IPS-NIHi11 (cell line): ENCODE measurements at places on chromosomes 5 and 9.

GRCh38 chr9:14097666-14098415 lies 216.1 kb downstream of the NFIB start:
- no peak for DNase-seq

DNA sequence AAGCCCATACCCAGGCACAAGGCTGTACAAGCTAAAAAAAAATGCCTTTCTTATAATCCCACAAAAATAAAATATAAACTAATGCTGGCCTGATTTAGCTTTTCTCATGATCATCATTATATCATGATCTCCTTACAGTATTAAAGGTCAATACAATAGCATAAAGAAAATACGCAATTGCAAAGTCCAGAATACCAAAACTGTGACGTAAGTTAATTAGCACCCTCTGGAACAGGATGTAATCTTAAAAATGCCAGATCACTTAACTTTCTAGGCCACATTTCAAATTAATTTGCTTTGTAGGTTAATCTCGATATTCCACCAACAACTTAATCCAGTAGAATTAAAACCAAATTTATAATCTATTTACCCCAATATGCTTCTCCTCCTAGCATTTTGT lies 444.2 kb upstream of the CYLC2 start:
- no peak for DNase-seq

DNA sequence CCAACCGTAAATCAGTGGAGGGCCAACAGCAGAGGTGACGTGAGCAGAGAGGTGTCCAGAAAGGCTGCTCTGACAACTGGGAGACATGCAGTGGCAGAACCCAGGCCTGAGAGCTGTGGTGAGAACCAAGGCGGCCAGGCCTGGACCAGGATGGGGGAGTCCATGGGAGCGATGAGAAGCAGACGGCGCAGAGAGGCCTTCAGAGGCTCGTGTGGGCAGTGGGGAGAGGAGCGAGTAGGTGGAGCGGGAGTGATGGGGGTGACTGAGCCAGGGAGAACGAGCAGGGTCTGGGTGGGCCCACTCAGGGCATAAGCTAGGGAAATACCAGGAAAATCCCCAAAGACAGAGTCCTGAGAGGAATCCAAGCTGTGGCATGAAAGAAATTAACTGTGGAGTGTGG lies 7.9 kb upstream of the IL3 start:
- peak; percentile 5 for DNase-seq

DNA sequence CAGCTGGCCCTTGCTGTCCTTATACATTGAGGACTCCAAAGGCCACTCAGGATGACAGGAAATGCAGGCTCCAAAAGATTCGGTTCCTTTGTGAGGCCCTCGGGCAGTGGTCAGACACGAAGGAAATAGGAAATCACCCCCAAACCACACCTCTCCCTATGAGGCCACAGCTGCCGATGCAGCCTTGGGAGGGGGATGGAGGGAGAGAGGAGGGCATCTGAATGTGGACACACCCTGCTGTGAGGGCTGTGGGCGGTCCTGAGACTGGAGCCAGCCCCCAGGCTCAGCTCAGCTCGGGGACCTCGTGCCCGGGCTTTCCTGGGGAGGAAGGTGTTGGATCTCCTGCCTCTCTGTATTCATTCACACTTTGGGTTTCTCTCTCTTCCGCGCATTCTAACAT lies 2.7 kb upstream of the CLPTM1L start:
- no peak for DNase-seq

DNA sequence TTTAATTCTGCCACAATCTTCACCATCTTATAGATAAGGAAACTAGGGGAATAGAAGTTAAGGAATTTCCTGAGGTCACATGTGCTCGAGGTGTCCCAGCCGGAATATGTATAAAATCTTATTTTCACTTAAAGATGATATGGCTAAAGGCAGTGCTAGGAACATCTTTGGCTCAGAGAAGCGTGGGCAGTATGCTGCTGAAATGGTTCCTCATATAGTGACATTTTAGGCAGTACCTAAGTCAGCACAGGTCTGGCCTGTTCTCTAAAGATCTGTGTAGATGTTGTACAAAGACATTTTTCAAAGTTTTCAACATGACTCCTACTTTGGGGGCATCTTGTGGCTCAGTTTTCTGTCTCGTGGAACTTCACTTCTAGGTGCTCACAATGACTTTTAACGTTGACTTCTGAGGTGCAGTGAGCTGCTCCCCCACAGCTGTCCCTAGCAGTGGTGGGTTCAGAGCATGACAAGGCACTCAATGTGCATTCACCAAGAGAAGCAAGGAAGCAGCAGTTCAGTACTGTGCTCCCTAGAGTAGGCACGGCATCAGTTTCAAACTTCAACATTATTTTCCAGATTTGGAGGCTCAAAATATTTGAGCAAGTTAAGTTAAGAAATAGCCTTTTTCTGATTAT lies 40.3 kb downstream of the TNFAIP8 start:
- DNase-seq: no peak

- no peak for DNase-seq
Observed at GRCh38 chr5:135591277-135591676, 12.5 kb upstream of the CXCL14 start.

- no peak for DNase-seq
Observed at GRCh38 chr9:116312221-116312620, 158.6 kb downstream of the PAPPA start.

GRCh38 chr9:4009006-4009511 lies 290.8 kb downstream of the GLIS3 start:
- DNase-seq: no peak

- DNase-seq: peak; percentile 73
Observed at GRCh38 chr9:98087420-98088354, 31.2 kb downstream of the NANS start.

- no peak for DNase-seq
Observed at GRCh38 chr9:122263699-122264349, 816 bp downstream of the RBM18 start.

DNA sequence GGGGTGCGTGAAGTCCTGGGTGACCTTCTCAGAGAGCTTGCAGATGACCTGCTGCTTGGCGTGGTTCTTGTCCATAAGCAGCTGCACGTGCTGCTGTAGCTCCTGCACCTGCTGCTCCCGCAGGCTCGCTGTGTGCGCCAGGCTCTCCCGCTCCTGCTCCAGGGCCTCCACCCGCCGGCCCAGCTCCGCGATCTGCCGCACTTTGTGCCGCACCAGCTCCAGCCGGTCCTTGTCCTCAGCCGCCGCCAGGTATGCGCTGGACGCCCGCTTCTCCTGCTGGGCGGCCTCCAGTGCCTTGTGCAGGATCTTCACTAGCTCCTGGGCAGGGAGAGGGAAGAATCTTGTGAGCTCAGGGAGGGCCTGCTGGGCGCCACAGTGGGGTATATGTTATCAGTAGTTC lies 28.5 kb upstream of the CORO2A start:
- DNase-seq: no peak

- DNase-seq: no peak
Observed at GRCh38 chr9:115999498-115999897, 154.1 kb upstream of the PAPPA start.

DNA sequence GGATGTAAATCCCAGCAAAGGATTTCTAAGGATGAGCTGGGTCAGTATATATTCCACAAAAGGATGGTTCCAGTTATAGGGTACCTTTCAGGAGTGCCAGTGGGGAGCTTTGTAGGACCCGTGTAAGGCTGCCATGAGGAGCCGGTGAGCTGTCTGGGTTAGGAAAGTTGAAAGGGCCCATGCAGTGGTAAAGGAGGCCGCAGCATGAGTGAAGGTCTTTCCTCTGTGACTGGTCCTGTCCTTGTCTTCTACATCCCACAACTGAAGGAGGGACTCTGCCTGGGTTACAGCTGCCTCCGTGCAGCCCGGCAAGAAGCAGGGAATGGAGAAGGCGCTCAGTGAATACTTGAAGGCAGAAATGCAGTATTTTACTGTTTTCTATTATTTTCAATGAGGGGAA lies 58.9 kb downstream of the HSPA4 start:
- no peak for DNase-seq

DNA sequence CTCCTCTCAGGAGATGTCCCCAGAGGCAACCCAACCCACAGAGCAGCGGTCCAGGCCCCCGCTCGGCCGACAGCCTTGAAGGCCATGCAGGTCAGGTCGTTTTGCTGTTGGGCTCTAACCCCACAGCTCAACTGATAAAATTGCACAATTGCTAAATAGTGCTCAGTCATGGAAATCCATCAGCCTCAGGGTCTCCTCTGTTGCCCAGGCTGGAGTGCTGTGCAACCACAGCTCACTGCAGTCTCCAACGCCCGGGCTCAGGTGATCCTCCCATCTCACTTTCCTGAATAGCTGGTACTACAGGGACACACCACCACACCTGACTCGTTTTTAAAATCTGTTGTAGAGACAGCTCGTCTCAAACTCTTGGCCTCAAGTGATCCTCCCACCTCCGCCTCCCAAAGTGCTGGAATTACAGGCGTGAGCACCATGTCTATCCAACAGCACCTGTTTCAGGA lies 18.3 kb downstream of the BRD3OS start:
- peak; percentile 2 for DNase-seq

DNA sequence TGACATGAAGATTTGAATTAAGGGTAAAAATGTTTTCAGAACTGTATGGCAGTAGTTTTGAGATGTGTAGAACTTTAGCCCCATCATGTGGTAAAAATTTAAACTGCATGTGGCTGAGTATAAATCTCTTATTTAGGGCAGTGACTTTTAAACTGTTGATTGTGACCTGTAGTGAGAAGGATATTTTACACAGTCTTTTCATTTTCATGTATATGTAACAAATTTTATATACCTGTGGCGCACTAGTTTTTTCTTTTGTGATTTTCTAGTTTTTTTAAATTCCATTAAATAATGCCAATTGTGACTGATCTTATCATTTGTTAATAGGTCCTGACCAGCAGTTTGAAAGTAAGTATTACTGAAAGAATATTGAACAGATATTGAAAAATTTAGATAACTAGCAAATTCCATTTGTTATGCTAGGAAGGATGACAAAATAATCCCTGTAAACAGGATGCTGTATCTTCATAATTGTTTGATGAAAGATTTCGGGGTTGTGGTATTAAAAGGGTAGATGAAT lies 47.2 kb downstream of the GPBP1 start:
- DNase-seq: peak; percentile 29

- DNase-seq: no peak
Observed at GRCh38 chr9:120917929-120918762, 8.4 kb downstream of the TRAF1 start.

- no peak for DNase-seq
Observed at GRCh38 chr5:87393331-87393730, 19.4 kb downstream of the CCNH start.

- no peak for DNase-seq
Observed at GRCh38 chr5:9344751-9345240, 201.1 kb downstream of the SEMA5A start.

DNA sequence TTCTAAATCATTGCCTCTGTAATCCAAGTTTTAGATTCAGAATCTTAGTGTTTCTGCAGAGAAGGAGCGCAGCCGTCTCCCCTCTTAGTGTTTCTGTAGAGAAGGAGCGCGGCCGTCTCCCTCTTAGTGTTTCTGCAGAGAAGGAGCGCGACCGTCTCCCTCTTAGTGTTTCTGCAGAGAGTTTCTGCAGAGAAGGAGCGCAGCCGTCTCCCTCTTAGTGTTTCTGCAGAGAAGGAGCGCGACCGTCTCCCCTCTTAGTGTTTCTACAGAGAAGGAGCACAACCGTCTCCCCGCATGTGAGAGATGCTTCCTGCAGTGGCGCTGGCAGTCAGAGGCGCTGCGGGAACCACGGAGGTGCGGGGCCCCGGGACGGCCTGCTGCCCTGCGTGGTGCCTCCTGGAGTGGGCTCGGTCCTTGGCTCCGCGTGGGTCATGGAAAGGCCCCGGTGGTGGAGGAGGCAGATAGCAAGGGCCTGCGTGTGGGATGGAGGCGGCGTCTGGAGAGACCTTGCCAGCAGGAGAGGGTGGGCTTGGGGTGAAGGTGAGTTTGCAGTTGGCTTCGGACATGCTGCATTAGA lies 10.9 kb downstream of the CEP72 start:
- no peak for DNase-seq

DNA sequence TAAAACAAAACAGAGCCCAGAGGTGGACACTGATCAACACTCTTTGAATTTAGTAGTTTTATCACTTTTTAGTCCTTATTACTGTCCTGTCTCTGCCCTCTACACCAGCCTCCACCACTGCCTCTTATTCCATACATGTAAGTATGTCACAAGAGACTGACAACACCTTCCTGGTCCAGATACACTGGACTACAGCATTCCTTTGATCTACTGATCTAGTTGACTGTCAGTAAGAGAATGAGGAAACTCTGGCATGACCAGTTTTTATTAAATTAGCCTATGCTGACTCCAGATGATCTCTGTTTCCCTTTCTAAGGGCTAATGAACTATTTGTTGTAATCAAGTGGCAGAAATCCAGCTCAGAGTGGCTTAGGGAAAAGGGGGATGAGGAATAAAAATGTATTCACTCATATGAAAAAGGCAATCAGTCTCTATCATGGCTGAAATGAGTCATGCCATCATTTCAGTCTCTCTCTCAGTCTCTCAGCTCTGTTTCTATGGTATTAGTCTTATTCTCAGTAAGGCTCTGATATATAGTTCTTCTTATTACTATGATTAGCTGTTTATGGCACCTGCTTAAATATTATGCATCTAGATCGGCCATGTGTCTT lies 5.5 kb downstream of the ARHGEF37 start:
- no peak for DNase-seq

- no peak for DNase-seq
Observed at GRCh38 chr9:77907585-77907984, 124.0 kb downstream of the GNAQ start.

GRCh38 chr9:83027153-83027891 lies 35.6 kb downstream of the RASEF start:
- no peak for DNase-seq

DNA sequence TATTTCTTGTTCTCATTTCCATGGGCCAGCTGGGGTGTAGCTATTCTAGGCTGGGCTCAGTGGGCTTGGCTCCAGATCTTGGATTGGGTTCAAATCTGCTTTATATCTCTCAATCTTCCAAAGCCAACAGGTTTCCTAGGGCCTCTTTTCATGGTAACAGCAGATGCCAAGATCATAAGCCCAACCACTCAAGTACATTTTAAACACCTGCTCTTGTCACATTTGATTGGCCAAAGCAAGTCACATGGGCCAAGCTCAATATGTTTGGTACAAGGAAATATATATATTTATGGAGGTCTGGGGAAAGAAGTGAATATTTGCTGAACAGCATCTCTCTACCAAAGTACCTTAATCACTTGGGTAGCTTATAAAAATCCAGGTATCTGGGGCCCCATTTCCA lies 49.5 kb downstream of the MRRF start:
- no peak for DNase-seq

- no peak for DNase-seq
Observed at GRCh38 chr9:19619221-19619620, 169.6 kb downstream of the SLC24A2 start.

- DNase-seq: no peak
Observed at GRCh38 chr5:55850839-55851674, at the start of gene IL31RA. TSS of gene IL31RA (plus strand) at chr5:55851357. CDS start at chr5:55851571, 214 bp downstream.

- no peak for DNase-seq
Observed at GRCh38 chr9:132146575-132146974, 15.3 kb upstream of the NTNG2 start.

GRCh38 chr9:109468927-109469326 lies 29.2 kb downstream of the PTPN3 start:
- DNase-seq: no peak

GRCh38 chr5:127223256-127223974 lies 67.2 kb upstream of the MEGF10 start:
- DNase-seq: no peak
